T-helper 17 cell (primary cell): ENCODE measurements at places on chromosomes 1 and 21.

GRCh38 chr1:66705110-66705509 is 47.1 kb upstream of the DYNLT5 start:
- DNase-seq, result no peak

- no peak for DNase-seq
These were observed 22.1 kb downstream of the ZBTB17 start for GRCh38 chr1:15953791-15954241.

GRCh38 chr1:154325583-154326545 is 539 bp downstream of the ATP8B2 start:
- peak; percentile 36 for DNase-seq

DNA sequence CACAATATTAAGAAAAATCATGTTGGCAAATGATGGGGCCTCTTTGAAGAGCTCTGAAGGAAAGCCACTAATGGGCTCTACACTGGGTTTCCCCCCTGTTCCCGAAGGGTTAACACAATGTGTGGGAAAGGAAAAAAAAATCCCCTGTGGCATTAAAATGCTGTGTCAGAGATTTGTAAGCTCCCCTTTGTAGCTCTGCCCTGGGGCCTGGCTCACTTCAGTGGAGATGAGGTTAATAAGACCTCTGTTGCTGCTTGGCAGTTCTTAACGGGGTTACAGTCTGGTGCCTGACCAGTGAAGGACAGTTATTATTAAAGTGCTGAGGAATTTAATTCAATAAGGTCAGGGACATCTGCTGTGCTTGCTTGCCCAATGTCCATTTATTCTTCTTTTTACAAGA is 129.7 kb upstream of the UBE2U start:
- DNase-seq, result no peak

DNA sequence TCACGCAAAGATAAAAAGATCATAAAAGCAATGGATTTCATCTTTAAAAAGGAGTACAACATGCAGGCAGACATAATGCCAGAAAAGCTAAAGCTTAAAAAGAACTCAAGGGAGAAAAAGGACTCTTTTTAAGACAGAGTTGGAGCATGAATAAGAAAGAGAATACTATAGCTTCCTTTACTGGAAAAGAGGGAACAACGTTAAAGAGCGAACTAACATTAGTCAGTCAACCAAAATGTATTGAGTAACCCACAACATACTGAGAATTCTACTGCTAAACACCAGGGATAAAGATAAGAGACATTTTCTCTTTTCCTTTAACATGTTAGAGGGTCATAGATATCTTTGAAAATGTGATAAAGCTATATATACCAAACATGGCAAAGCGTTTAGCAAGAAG is 182.0 kb downstream of the DUSP10 start:
- no peak for DNase-seq
